ENCODE measurements at places on chromosomes 5 and 9.

- no peak for DNase-seq
Measured at GRCh38 chr5:133924221-133924920, 44.1 kb downstream of the C5orf15 start.

- DNase-seq, result peak; percentile 65
Measured at GRCh38 chr9:132507670-132508469, 74.5 kb upstream of the BARHL1 start.

- DNase-seq, result peak; percentile 69
Measured at GRCh38 chr9:128098297-128099230, 29.0 kb downstream of the PTGES2 start.

DNA sequence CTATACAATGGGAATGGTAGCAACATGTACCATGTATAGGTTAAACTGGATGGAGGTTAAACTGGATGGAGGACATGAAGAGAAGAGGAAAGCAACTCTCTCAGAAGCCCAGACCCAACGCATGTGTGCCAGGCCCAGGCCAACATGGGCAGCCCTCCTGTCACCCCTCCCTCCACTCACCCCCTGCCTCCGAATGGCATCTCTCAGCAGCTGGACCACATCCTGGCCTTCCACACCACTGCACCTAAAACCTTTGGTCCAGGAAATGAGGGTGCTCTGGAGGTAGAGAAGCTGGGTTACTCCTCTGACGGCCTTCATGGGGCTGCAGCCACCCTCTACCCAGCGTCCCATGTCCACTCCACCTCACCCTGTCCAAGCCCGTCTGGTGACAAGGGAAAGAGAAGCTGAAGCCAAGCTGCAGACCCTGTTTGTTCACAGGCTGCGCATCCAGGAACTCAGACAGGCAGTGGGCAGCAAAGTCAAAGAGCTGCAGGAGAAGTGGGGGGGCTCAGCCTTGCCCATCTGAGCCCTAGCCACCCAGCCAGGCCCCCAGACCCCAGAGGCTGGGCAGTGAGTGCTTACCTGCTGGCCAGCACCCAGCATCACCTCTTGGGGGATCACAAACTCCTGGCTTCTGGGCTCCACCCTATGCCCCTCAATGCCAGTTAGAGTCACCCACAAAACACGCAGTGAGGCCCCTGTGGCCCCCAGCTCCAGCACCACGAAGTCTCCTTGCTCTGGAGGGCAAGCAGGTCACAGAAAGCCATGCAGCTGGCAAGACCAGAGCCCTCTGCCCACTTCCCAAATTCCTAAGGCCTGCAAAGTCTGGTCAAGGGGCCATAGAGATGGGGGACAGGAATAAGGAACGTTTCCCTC lies 8.5 kb downstream of the HK3 start:
- no peak for DNase-seq

- no peak for DNase-seq
Measured at GRCh38 chr5:130104895-130105688, 200.8 kb downstream of the CHSY3 start.

GRCh38 chr9:133263557-133263956 lies 11.4 kb downstream of the ABO start:
- DNase-seq, result no peak

DNA sequence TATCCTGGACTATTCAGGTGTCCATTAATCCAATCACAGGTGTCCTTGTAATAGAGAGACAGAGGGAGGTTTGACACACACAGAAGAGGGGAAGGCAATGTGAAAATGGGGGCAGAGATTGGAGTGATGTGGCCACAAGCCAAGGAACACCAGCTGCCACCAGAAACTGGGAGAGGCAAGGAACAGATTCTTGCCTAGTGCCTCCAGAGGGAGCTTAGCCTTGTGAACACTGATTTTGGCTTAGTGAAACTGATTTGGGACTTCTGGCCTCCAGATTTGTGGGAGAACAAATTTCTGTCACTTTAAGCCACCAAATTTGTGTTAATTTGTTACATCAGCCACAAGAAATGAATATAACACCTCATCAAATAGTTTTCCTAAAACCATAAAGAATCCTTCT lies 416.2 kb downstream of the ENC1 start:
- DNase-seq, result no peak

DNA sequence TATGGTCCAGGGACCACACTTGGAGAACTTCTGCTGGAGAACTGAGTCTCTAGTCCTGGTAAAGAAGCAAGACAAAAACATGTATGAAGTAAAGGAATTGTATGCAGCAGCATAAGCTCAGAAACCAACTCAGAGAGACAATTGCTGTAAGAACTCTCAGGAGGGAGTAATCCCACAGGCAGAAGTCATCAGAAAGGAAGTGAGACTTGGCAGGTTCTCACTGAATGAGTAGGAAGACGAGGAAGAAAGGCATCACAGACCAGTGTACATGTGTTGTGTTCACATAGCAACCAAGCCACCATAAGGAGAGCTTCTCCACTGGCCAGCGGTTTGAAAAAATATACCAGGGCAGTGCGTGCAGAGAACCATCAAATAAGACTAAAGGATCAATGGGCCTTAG lies 57.9 kb upstream of the FST start:
- DNase-seq, result no peak

GRCh38 chr5:160185626-160186360 lies 43.5 kb upstream of the FABP6 start:
- DNase-seq, result no peak
